ENCODE measurements at places on chromosomes 12 and 14.

GRCh38 chr12:120978296-120979219 lies at the start of gene HNF1A:
Gene HNF1A (plus strand): TSS chr12:120978543. CDS start chr12:120978769, 226 bp downstream.
- no peak for DNase-seq

DNA sequence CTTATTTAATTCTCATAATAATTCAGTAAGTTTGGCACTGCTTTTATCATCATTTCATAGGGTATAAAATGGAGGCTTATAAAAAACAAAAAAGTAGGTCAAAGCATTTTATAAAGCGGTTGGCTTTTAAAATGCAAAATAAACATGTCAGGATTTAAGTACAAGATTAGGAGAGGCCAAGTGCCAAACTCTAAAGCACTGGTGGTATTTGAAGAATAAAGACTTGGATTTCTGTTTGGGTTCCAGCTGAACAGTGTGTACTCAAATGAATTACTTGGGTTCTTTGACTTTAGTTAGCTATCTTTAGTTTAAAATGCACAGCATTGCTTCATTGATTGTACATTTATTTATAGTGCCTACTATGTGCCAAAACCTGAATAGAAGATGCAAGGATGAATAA lies 966.6 kb upstream of the SEL1L start:
- no peak for DNase-seq

DNA sequence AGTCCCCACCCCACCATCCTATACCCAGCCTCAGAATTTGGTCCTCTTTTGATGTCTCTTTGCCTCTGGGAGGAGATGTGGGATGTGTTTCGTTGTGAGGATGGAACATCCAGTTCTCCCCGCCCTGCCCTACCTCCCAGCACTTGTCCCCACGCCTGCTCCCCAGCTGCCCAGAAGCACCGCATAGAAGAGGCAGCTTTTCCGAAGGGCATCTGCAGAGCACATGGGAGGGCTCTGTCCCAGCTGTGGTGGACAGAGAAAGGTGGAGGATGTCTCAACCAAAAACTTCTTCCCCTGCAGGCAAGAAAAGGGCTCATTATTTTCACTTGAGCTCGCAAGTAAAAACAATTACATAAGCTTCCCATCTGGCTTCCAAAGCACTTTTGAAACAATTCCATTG lies 302.6 kb downstream of the PCNX1 start:
- no peak for DNase-seq

- no peak for DNase-seq
Measured at GRCh38 chr14:98227727-98228111, 1044.3 kb downstream of the BCL11B start.

DNA sequence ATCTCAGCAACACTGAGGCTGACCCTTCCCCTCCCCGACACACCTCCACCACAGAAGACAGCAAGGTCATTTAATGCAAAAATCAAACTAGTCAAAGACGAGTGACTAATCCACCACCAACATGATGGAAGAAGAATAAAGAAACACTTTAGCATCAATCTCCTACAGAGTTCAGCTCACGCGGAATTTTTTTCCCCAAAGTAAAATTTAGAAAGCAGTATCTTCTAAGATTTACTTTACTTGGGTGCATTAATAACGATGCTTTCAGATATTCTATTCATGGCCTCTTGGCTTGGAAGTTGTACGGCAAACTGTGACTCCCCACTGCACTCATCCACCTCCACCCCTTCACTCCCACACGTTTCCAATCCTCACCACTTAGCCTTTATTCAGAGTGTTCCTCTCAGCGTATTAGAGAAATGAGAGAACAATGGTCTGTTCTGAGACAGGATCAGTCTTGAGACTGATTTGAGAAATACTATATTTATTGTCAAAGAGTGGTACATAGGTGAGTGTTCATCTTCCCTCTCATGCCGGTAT lies 1.9 kb downstream of the EGLN3 start:
- DNase-seq, result no peak

DNA sequence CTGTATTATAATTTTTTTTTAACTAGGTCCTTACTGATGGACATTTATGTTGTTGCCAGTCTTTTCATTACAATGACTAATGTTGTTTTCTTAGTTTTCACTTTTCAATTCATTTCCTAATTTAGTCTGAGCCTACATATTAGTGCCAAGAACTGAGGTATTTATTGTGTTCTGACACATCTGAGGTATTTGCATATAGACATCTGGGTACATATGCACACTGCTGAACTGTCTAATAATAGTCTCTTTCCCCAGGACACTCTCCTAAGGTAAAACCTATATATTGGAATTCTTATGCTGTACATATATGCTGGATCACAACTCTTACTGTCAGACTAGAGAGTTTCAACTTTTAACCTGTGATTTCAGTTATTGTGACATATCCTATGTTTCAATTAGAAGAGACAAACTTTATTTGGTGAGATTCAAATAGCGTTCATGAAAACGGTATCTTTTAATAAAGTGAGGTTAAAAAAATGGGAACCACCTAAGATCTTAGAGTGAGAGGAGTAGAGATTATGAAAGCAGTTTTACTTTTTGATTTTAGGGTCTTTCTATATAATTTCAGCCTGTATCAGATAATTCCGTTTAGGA lies 263.2 kb downstream of the RAD51B start:
- DNase-seq, result no peak

DNA sequence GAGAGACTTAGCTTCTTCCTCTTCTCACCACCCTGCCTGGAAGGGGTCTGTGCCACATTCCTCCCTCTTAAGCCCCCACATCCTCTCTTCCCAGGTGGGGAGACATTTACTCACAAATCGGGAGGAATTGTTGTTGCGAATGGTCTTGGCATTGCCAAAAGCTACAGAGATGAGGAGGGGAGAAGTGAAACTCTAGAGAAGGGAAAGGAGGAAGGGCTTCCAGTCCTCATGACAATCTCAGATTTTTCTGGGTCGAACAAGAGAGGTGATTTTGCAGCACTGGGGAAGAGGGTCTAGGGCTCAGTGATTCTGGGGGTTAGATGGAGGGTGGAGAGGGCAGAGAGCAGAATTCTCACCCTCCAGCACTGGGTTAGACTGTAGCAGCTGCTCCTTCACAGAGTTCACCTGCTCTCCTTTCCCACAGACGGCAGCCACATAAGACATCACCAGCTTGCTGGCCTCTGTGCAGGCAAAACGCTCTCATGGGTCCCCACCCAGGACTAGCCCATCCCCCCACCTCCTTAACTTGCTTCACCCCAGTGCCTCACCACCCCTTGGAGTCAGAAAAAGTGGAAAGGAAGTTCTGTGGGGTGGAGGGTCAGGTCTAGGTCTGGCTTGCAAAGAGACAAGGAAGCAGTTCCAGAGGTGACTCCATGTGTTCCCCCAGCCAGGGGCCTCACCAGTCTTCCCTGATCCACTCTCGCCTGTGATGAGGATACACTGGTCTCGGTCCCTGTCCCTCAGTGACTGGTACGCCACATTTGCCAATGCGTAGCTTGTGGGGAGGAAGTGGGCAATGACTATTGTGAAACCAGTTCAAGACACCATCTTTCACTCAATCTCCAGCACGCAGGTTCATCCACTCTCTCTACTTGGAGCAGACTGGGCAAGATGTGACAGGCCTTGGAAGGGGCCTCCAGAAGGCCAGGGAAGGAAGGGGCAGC lies 2.7 kb downstream of the MYO1A start:
- DNase-seq, result no peak

- DNase-seq, result no peak
Measured at GRCh38 chr14:94224040-94224439, 49.9 kb downstream of the PPP4R4 start.

DNA sequence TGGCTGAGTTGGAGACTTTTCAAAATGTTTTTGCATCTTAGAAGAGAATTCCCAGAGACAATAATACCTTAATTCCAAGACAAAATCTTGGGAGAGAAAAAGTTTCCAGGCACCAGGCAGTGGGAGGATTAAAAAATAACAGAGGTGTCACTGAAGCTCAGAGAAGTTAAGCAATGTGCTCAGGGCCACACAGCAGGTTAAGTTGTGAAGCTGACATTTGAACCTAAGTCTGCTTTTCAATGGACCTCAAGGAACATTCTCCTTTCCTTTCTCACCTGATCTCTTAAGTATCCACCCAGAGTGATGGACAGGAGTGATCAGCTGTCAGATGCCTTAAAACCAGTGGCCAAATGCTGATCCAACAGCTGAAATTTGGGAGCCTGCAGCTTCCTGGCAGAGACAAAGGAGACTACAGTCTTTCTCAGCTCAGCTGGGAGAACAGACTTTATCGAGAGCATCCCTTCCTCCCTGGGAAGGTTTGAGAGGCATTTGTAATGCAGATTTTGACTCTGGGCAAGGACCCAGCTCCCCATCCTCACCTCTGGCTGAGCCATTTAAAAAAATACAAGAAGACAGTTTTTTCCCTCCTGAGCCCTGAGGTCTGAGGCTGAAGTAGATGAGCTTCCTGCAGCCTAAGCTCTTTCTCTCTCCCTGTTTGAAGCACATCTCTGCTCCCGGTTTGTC lies 174.9 kb upstream of the RPH3A start:
- DNase-seq, result no peak

DNA sequence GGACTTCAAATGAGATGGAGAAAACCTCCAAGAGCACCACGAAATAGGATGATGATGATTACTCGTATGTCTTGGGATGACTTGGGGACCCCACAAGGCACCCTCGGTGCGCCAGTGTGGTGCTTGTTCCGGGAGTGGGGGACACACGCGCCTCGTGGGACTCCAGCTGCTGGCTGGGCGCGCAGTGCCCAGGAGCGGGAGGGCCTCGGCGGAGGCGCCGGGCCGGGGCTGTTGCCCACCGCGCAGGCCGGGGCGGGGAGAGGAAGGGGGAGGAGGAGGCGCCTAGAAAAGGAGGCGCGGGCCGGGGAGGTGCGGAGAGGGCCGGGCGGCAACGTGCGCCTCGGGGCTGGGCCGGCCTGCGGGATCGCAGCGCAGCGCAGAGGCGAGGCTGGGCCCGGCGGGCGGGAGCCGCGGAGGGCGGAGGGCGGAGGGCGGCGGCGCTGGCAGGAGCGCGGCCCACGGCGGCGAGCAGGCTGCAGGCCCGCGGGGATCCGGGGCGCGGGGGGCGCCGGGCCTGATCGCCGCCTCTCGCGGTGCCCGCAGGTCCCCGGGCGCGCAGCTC lies at the start of gene RFLNA:
RFLNA (plus strand) TSS at position 314 of the 562 bp plus-strand sequence. CDS start 337 bp downstream, outside the sequence.
- no peak for DNase-seq

Data from hematopoietic multipotent progenitor cell treated with erythropoietin and hydrocortisone succinate and interleukin-3 and kit ligand, for 8 days (in vitro differentiated cells).